G401 (cell line): ENCODE measurements at places on chromosomes 4 and X. TPM values are rescaled to one million over a fixed set of nuclear protein-coding genes. Genes with fewer than 3 reads are reported as not detected.

GRCh38 chr4:8284391-8284790, 14.8 kb downstream of the HTRA3 start:
- DNase-seq: no peak

GRCh38 chr4:75724867-75725724, 719 bp downstream of the USO1 start:
- peak; percentile 55 for DNase-seq

DNA sequence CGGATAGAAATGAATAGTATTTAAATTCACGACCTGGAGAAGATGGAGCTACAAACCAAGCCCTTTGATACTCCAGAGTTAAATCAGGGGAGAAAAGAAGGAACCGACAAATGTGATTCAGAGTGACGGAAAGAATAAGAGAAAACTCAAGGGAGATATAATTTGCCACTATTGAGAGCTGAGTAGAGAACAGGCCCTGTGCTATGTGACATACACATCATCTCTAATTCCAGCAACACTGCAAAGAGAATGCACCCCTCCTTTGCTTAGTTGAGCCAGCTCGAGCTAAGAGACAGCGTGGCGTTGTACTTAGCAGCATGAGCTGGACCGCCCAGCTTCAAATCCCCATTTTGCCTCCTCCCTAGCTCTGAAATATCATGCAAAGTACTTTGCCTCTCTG, 266.4 kb upstream of the TENM3 start:
- no peak for DNase-seq

- DNase-seq: no peak
These were observed 1.3 kb downstream of the NAF1 start for GRCh38 chr4:163165217-163166017.

DNA sequence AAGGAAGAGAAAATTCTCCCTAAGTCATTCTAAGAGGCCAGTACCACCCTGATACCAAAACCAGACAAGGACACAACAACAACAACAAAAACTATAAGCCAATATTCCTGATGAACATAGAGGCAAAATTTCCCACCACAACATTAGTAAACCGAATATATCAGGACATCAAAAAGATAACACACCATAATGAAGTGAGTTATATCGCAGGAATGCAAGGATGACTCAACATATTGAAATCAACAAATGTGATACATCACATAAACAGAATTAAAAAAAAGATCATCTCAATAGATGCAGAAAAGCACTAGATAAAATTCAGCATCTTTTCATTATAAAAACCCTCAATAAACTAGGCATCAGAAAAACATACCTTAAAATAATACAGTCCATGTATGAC, 1844.4 kb upstream of the PCDH10 start:
- DNase-seq: no peak

GRCh38 chrX:37722595-37722994, 37.0 kb downstream of the XK start:
- DNase-seq: peak; percentile 38

GRCh38 chr4:173171098-173171497, 2.5 kb downstream of the GALNT7 start:
- peak; percentile 67 for DNase-seq

DNA sequence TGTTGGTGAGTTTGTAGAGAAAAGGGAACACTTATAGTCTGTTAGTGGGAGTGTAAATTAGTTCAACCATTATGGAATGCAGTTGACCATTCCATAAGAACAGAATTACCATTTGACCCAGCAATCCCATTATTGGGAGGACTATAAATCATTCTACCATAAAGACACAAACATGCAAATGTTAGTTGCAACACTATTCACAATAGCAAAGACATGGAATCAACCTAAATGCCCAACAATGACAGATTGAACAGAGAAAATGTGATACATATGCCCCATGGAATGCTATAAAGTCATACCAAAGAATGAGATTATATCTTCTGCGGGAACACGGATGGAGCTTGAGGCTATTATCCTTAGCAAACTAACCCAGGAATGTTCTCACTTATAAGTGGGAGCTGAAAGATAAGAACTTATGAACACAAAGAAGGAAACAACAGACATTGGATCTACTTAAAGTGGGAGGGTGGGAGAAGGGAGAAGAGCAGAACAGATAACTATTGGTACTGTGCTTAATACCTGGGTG, 1819.2 kb upstream of the ADGRL3 start:
- DNase-seq: no peak

The ZDHHC9 gene
- total RNA-seq: 5.0 and 6.3 TPM in 2 replicates

The DUX4 gene
- not detected in 2 replicates for total RNA-seq

The ZNF275 gene
- 1.8 and 2.9 TPM in 2 replicates for total RNA-seq

The HSFX4 gene
- total RNA-seq: not detected in 2 replicates
